ENCODE measurements at places on chromosomes 16 and 17.

DNA sequence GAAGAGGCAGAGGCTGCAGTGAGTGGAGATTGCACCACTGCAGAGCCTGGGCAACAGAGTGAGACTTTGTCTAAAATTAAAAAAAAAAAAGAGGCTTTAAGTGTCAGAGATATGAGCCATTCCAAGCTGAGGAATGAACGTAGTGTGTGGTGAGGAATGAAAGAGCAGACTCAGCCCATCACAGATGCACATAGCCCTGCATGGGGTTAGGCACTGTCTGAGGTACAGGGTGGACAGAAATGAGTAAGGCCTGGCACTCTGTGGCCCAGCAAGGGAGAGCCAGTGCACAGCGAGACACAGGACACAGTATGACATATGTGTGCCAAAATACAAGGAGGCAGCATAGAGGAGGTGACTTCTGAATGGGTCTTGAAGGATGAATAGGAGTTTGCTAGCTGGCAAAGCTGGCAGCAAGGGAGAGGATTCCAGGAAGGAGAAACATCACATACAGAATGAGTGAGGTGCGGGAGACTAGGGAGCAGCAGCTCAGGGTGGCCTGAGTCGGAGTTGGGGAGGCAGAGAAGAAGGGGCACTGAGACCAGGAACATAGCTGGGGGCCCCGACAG is 8.7 kb upstream of the ZNF469 start:
- no peak for DNase-seq

GRCh38 chr17:3988297-3989040 is 24.2 kb upstream of the ATP2A3 start:
- no peak for DNase-seq

DNA sequence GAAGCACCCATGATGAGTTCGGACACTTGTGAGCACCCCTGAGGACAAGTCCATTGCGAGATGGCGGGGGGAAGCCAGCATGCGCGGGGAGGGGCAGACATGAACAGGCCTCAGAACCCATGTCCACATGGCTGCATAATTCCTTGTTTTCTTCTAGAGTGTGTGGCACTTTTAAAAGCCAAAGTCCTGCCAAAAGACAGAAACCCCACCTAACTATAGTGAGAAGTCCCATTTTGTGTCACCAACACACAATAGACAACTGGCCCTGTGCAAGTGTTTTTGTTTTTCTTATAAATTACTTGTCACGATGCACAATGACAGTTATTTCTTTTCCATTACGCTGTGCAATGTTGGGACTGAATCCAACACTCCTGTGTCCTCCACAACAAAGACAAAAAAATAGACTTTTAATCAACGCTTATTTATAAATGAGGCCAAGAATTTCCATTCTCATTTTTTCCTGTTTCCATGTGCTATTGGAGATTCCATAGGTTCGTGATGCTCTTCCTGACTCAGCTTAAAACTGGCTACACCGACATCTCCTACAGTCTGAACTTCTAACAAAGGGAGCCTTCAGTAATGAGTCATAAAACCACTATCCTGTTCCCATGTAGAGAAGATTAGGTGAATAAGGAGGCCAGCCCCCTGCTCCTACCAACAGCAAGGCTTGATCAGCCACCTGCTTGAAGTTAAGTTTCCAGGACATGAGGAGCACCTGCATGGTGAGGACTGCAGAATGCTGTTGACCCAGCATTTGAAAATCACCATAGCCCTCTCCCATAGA is 98.9 kb downstream of the ZNF423 start:
- DNase-seq, result no peak

DNA sequence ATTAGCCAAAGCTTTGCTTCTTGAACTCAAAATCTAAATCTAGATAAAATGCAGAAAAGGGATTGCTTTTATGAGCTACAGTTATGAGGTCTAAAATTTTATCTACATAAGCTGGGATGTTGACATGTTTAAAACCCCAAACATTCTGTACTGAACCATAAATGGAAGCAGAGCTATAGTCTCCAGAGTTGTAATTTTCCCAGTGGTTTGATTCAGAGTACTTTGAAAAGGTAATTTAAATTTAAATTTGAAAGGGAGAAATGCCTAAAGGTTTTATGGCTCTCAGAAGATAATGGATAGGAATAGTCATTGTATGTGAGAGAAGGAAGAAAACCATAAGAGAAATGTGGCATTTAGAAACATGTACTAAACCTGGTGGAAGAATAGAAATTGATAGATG is 163.2 kb downstream of the PPM1E start:
- DNase-seq, result no peak

DNA sequence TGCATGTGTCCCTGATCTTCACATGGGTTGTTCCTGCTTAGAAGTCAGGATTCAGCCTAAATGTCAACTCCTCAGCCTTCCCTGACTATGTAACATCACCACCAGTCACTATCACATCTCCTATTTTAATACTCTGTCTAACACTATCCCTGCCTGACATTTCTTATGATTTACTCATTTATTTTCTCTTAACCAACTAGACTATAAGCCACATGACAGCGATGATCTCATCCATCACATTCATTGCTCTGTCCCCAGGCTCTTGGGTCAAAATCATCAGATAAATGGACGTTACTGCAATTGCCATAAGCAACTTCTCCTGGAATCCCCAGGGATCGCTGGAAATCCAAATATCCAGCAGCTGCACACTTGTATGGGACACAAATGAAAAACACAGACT is 15.7 kb downstream of the CDRT4 start:
- DNase-seq, result no peak
